Right renal pelvis (tissue), 4 donors: ENCODE measurements at places on chromosomes 12 and 14. TPM values are rescaled to one million over a fixed set of nuclear protein-coding genes. Genes with fewer than 3 reads are reported as not detected.

DNA sequence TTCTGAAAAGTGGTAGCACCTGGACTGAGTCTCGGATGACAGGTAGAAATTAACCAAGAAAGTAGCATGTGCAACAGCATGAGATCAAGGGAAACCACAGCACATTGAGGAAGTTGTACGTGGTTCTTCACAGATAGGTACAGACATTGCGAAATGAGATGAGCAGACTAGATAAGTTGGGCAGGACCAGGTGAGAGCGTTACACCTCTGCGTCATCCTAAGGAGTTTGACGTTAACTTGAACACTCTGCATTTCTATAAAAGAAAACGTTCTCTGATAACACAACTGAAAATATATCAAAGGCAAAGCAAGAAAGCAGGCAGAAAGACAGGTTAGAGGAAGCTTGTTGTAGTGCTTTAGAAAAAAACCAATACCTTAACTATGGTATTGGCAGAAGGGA, 98.5 kb upstream of the RASSF8 start:
- no peak for DNase-seq

GRCh38 chr14:57869617-57870016, 3.7 kb upstream of the SLC35F4 start:
- DNase-seq, result no peak

GRCh38 chr14:79442786-79443185, 768.5 kb downstream of the DIO2 start:
- DNase-seq, result no peak

DNA sequence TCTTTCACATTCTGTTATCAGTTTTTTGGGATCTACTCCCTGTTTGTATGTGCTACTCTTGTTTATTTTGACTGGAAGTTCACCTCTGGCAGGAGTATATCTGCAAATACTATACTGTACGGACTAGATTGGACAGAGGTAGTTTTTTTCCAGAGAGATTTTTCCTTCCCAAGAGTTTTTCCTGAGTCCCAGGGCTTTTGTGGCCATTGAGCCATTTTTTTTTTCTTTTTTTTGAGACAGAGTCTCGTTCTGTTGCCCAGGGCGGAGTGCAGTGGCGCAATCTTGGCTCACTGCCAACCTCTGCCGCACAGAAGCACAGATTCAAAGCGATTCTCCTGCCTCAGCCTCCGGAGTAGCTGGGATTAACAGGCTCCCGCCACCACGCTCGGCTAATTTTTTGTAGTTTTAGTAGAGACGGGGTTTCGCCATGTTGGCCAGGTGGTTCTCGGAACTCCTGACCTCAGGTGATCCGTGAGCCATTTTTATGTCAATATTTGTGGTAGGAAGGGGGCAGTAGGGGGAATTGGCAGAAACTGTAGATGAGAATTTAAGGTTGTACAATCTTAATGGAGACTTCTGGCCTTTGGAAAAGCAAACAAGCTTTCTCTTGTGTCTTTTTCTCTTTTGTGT, 19.4 kb downstream of the KTN1 start:
- no peak for DNase-seq

DNA sequence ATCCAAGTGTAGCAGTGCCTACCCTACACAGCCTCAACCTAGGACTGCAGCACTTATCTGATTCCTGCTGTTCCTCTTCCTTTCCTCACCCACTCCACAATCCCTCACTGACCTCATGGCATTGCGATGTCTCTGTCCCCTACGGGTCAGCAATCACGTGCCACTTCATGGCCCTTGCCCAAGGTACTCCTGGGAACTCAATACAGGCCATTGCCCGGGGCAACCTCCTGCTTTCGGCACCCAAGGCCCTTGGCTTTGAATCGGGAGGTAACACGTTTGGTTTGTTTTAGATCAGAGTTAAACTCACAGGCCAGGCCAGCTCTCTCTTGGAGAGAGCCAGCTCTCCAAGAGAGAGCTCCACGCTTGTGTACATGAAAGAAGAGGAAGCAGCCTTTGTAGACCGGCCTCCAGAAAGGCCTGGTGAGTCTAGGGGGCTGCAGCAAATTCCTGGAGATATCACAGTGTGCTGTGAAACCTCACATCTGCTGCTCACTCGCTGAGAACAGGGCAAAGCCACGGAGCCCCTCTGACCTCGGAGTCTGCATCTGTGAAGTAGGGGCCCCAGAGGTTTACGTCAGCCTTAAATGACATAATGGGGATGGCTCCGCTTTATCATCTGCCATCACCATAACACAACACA, 12.2 kb downstream of the CLMN start:
- DNase-seq, result no peak

DNA sequence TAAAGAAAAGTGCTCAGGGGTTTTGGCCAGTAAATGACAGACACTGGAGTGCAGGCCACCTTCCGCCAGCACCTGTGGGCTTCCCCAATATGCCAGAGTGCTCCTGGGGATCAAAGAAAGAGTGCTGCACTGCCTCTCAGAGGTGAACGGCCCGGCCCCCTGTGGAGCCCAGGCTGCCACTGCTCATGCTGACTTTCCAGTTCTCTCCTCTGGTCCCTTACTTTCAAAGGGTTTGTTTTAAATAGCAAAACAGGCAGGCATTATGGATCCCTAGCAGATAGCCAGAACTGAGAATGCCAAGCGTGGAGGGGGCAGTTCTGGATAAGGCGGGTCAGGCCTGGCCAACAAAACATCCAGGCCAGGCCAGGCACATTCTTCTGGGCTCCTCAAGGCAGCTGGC, 59.6 kb downstream of the MDM2 start:
- no peak for DNase-seq

DNA sequence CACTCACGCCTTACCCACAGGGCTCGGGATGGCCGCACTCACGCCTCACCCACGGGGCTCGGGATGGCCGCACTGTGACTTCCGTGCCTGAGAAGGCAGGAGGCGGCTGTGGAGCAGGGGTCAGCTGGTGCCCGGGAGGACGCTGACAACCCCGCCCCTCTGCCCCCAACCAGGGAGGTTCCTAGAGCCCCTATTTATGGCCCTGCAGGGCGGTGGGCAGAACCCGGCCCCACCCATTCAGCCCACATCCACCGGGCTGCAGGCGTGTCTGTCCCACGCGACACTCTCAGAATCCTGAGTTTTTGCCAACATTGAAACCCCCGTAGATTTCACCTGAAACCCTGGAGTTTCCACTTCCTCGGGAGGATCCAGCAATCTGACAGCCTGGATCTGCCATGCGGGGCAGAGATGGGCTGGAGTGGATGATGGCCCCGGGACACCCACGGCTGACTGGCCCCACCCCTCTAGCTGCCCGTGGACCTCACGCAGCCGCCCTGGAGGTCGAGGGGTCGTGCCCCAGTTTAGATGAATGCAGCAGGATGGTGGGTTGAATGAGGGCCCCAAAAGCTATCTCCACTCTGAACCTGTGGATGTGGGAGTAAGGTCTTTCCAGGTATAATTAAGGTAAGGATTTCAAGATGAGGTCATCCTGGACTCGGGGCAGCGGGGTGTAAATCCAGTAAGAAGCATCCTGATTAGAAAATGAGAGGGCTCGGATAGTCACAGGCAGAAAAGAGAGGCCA, 20.4 kb downstream of the GALNT9 start:
- DNase-seq, result no peak

- DNase-seq, result no peak
Observed at GRCh38 chr14:71597287-71597920, 334.8 kb upstream of the RGS6 start.

DNA sequence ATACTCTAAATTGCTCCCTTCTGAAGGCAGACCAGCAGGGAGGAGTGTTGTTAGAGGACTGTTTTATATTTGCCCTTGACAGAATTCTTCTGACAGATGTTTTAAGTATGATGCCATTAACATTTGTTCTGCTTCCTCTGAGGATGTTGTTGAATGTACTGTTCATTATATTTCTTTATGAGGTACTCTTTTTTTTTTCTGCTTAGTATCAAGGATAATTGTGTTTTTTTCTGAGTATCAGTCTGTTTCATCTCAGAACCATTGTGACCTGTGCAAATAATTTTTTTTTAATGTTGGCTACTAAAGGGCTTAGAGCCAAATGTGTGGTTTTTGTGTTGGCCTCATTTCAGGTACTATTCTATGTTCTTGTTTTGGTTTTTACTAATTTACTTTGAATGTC, 10.6 kb downstream of the METAP2 start:
- DNase-seq, result no peak

GRCh38 chr12:2642176-2642892, 152.4 kb upstream of the FKBP4 start:
- DNase-seq, result no peak

GRCh38 chr12:6891646-6892001, 13.0 kb upstream of the LRRC23 start:
- no peak for DNase-seq

DNA sequence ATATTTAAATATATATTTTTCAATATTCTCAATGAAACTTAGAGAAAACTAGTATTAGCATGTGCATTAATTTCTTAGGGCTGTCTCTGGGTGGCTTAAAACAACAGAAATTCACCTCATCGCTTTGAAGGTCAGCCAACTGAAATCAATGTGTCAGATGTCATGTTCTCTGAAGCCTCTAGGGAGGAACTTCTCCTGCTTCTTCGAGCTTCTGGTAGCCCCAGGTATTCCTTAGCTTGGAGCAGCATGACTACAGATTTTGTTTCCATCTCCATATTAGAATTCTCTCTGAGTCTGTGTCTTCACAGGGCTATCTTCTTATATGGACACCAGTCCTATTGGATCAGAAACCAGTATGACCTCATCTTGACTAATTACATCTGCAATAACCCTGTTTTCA, 221.5 kb downstream of the PDZRN4 start:
- no peak for DNase-seq

DNA sequence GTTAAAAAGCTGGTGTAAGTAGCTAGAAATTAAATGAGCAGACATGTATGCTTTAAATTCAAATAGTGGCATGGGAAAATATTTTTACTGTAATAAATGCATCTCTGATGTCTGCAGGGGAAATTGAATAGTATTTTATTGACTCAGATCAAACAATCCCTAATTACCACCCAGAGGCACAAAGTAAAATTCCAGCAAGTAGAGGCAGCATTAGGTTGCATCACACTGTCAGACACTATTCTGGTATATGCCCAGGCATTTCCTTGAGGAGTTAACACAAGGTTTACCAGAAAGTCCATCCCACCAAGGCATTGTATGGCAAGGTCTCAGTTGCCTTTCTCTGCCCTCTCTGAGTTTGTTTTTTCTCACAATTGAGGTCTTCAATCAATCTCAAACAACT, 201.6 kb upstream of the KITLG start:
- no peak for DNase-seq

- DNase-seq, result no peak
Observed at GRCh38 chr14:90567991-90568390, 171.2 kb downstream of the CALM1 start.

DNA sequence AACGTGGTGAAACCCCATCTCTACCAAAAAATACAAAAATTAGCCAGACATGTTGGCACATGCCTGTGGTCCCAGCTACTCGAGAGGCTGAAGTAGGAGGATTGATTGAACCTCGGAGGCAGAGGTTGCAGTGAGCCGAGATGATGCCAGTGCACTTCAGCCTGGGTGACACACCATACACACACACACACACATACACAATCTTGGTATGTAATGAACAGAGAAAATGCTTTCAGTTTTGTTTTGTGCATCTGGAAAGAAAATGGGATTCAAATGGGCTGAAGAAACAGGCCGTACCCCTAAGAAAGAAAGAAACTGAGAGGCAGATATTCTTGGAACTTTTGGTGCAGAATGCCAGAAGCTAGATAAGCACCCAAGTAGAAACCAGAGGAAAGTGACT, 107.2 kb downstream of the PDE3A start:
- no peak for DNase-seq

- DNase-seq, result no peak
Observed at GRCh38 chr12:128047266-128048060, 219.5 kb upstream of the TMEM132C start.

DNA sequence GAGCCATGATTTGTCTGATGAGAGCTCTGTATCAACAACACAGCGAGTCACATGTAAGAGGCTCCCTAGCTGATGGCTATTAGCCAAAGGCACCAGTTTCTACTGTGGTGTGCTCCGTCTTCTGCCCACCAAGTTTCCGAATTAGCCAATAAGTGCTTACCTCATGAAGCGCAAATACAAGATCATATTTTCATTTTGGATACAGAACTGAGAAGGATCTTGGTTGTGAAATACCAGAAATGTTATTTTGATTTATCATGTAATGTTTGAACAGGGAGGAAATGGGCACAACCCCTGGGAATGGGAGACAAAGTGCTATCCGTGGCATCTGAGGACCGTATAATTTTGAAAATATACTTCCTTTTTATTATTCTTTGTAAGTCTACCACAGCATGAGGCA, 234.3 kb downstream of the DACT1 start:
- no peak for DNase-seq

- DNase-seq, result no peak
Observed at GRCh38 chr14:70332015-70332414, 27.5 kb downstream of the COX16 start.

- no peak for DNase-seq
Observed at GRCh38 chr12:90323217-90323616, 614.6 kb upstream of the ATP2B1 start.

DNA sequence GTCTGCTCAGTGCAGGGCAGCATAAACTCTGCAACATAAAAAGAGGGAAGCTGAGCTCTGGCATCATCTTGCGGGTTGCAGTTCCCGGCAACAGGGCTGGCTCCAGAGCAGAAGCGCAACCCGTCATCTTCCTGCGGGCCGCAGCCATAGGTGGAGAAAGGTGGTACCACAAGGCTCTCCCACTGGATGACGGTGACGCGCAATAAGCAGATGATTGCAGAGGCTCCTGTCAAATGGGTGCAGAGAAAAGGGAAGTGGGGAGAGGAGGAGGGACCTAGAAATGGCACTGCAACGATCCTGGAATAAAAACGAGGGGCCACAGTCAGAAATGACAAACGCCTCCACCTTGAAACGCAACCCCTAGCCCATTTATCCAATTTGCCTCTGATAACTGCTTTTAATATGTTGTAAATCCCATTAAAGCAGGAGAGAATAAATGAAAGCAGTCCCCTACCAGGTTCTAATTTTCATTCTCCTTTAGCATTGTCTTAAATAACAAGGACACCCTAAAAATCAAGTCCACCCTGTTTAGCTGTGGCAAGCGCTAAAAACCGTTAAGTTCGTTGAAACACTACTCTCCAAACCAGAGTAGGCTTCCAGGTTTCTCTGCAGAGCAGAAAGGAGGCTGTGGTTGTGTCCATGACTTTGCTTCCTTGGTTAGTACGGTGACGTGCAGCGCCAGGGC, 30.9 kb upstream of the TUBA1C start:
- DNase-seq, result no peak

GRCh38 chr12:106643000-106643399, 60.2 kb downstream of the RFX4 start:
- no peak for DNase-seq

Gene ATP6V1D
- polyA plus RNA-seq, result 142 TPM

Gene RPL10L
- not detected for polyA plus RNA-seq

Gene CLEC6A
- polyA plus RNA-seq, result 0.10 TPM

Gene DLST
- polyA plus RNA-seq, result 130 TPM

Gene TMEM120B
- 10.3 TPM for polyA plus RNA-seq

Gene HAL
- polyA plus RNA-seq, result 0.35 TPM

Gene OVCH1
- polyA plus RNA-seq, result 0.41 TPM
